Endothelial cell of coronary artery (primary cell): ENCODE measurements at places on chromosomes 6 and 20. TPM values are rescaled to one million over a fixed set of nuclear protein-coding genes. Genes with fewer than 3 reads are reported as not detected.

Gene SSTR4
- total RNA-seq: not detected in 2 replicates

Gene FUT9
- total RNA-seq: not detected in 2 replicates

Gene C6orf15
- total RNA-seq: not detected in 2 replicates

Gene EFCAB8
- 0.19 and 0.27 TPM in 2 replicates for total RNA-seq
